ENCODE measurements at places on chromosomes 7 and 10.

DNA sequence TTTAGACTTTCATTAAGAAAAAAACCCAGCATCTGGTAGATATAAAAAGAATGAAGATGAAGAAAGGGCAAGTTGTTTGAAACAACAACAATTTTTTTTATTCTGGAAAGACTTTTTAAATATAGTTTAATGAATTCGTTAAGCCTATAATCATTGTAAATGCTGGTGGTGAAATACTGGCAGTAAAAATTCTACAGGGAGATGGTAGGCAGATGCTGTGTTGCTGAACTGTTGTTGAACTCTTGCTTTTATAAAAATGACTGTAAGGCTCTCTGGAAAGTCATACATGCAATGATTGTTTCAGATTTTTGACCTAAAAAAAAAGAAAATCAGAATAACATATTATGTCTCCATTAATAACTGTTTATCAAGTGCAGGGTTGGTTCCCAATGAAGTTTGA, 39.0 kb downstream of the SCIN start:
- no peak for DNase-seq

DNA sequence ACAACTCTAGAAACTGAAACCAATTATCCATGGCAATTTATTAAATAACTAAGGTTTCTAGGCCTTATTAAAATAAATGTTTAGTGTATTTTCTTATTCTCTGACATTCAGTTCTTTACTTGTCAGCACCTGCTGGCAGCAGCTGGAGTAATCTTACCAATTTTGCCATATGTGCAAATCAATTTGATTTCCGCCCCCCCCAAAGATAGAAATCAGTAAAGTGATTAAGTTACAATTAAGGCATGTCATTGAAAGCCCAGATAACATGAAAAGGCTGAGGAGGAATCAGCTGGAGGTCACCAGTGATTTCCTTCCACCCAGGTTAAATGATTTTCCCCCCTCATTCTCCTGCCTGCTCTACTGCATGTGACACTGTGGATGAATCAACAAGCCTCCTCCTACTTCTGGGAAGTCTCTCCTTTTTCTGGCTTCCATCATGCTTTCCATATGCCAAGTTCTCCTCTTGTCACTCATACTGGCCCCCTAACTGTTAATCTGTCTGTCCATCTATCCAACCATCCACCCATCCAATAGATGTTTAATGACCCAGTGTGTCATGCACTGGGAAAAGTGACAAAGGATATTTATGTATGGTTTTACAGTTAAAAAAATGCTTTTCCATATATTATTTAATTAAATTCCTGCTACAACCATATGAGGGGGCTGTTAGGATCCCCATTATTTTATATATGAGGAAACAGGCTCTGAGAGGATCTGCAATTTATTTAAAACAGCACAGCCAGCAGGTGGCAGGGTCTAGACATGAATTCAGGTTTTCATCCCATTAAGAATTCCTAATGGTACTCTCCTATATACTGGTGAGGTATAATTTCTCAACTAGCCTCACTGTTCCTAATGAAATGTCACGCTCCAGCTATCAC, 116.5 kb downstream of the ATXN7L1 start:
- DNase-seq, result peak; percentile 54

DNA sequence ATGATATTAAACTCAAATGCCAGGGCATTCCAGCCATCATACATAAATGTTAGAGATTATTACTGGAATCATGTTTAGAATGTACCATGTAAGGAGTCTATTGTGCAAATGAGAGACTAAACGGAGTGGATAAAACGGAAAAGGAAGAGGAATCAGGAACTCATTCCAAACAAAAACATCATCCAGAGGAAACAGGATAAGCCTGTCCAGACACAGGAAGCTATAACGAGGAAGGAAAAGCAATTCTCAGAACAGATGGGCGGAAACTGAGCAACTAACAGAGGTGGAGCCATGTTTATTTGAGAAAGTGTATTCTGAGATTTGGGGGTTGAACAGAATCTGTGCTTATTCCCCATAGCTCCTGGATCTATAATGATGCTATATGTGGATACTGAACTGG, 52.3 kb upstream of the TRIM24 start:
- DNase-seq, result no peak

DNA sequence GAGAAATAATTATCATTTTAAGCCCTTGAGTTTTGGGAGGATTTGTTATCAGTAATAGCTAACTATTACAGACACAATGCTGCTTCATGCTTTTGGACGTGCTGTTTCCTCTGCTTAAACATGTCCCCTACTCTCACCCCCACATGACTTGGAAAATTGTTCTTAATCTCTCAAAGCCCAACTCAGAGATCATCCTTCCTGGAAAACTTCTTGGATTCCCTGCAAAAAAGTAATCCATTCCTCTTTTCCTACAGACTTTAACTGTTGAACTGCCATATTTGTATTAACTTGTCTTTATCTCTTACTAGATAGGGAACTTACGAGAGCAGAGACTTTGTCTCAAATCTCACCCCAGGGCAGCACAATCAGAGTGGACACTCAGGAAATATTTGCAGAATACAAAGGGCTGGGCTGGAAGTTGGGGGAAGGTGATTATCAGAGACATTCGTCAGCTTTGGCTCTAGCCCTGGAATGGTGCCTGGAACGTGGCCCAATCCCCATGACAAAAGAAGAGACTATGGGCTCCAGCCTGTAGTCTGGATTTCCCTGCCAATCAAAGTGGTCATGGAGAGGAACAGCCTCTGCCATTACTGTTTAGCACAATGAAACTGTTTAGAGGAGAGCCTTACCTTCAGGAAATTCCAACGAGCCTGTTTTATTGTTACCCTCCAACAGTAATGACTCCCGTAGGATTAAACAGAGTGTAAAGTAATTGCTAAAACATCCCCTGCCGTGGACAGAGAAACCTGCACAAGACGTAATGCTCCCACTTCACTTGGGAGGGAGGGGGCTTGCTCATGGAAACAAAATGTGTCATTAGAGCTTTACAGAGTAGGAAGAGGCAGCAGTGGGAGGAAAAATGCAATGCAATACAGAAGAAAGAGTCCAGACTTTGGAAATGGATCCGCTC, 140.4 kb upstream of the AUTS2 start:
- no peak for DNase-seq

Measured in suppressor macrophage (primary cell).